ENCODE measurements at places on chromosomes 12 and 14.

DNA sequence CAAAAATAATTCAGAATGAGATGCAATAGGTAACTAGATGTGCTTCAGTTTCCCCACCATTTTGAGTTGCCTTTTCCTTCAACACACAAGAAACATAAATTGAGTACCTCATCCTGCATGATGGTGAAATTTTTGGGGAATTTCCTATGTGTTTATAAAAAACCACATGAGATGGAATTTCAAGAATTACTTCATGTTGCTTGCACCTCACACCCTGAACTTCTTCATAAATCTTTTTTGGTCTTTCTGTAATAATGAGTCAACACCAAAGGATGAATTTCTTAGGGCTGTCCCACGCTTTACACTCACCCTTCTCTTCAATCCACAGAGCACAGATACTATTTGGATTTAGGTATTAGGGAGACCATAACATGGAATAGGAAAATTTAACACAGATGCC, 22.6 kb upstream of the LUM start:
- no peak for DNase-seq

DNA sequence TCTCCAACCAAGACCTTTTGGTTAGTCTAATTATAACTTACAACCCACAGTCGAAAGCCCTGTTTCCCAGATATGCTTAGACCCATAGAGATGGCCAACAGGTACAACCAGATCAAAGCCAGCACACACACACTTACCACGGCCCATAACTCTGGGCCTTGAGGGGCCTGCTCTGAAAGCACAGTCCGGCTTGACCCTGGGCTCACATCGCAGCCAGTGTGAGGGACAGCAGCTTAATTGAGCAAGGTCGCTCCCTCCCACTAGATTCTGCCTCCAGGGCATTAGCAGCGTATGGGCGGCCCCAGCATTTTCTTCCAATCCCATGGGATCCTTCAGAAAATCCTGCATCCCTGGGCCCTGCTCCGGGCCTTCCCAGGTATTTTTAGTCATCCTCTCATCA, 157.4 kb upstream of the FKBP4 start:
- no peak for DNase-seq

GRCh38 chr12:91057368-91058165, at the start of gene KERA:
Gene KERA, minus strand, starts transcription at chr12:91058024. Its CDS starts 1,743 bp downstream, at chr12:91056281.
- no peak for DNase-seq

GRCh38 chr12:1970331-1970900, 33.8 kb downstream of the DCP1B start:
- no peak for DNase-seq
